ENCODE measurements at places on chromosomes 1 and 21.

DNA sequence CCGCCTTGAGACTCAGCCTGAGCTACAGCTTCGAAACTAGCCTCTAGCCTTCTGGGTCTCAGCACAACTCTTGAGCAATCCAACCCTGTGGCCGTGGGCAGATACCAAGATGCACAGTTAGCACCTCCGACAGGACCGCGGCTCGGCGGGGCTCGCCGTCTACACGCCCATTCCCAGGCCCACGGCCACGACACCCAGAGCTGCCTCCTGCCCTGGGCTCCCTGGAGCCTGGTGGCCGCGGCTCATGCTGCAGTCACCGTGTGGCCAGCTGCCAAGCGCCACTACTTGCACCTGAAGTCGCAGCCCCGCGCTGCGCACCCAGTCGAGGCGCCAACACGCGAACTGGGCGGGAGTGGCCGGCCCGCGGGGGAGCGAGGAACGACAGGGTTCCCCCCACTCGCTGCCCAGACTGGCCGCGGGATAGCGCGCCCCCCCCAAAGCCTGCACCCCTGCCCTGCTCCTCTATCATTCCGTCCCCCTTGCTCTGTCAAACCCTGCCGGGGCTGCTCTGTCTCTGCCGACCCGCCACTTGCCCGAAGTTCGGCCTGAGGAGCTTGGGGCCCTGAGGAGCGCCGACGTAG, 729 bp upstream of the CDCA8 start:
- no peak for DNase-seq

DNA sequence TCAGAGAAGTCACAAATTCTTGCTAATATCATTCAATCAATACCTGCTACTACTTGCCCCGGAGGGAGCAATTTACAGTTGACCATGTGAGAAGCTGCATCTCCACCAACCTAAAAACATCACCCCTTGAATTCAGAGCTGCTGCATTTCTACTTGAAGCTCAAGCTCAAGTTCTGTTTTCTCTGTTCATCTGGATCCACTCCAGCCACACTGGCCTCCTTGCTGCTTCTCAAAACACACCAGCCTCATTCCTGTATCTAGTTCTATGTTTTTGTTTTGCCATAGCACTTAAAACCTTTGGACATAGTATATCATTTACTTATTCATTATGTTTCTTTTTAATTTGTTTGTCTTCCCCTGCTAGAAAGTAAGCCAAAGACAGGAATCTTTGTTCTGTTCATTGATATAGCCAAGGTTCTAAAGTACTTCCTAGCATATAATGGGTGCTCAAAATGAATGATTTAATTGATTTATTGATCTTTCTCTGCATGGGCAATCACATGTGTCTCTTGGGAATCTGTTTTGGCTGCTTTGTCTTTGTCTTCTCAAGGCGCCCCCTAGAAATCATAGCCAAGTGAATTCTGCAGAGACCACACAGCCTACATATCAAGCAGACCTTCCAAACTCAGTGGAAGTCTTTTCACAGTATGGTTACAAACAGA, 23.6 kb downstream of the SYF2 start:
- DNase-seq, result no peak

DNA sequence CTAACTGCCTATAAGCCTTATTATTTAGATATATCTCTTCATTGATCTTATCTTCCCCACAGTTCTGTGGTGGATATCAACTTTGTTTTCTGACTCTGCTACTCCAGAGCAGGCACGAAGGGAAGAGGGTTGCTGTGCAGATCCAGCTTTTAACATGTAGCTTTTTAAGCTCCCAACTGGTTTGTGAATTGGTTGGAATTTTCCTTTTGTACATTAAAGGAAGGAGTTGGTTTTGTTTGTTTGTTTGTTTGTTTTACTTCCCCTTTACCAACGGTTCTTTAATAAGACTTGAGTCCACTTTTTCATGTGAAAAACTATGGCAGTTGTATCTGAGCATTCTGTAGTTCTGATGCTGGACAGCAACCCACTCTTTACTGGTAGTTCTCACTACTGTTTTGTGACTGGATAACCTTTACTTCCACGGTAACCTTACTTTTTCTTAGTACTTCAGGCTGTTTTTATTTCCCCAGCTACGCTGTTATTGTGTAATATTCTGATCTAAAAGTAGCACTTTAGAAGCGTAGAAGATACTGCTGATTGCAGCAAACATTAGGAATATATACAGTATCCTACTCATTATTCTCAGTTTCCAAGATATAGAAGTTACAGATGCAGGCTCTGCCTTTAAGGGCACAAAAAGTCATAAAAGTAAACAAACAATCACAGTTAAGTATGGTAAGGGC, 1.6 kb downstream of the GNPAT start:
- DNase-seq, result no peak

DNA sequence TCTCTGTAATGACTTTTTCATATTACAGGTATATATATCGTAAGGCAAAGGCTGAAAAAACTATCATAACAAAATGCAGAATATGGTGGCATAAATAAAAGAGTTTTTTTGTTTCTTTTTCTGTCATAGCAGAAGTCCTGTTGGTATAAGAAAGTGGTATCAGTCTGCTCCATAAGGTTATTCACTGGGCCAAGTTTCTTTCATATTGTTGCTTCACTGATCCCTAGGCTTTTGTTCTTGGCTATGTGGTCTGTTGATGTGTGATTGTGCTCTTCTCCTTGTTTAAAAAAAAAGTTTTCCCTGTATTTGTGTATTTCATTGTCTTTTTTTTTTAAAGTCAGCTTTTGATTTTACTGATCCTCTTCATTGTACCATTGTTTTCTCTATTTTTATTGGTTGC, 26.0 kb downstream of the PTBP2 start:
- no peak for DNase-seq

DNA sequence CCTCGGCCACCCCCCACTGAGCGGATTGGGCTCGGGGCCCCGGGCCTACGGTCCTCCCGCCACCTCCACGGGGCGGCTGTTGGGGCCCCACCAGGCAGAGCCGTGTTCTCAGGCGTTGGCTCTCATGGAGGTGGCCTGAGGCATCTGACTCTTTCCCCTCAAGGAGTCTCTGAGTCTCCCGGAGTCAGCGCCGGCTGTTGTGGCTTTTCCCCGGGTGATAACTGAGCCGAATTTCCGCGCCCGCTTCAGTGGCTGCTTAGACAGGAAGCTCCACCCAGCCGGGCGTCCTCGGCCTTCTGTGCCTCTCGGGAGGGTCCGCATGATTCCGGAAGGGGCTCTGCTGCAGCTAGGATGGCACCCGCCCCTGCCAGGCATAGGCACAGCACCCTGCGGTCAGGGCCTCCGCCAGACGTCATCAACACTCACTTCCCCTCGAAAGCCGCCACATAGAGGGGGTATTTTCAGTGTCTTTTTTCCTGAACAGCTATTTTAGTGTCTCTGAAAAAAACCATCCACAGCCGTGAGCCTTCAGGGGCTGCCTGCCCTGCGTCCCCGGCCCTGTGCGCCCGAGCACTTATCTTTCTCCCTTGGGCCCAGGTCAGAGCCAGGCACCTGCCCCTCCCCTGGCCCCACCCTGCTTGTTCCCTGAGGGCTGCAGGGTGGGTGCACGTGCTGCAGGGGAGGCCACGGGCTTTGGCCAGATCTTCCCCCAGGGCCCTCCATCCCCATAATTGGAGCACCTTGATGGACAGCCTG, 72.9 kb downstream of the SKI start:
- DNase-seq, result no peak

DNA sequence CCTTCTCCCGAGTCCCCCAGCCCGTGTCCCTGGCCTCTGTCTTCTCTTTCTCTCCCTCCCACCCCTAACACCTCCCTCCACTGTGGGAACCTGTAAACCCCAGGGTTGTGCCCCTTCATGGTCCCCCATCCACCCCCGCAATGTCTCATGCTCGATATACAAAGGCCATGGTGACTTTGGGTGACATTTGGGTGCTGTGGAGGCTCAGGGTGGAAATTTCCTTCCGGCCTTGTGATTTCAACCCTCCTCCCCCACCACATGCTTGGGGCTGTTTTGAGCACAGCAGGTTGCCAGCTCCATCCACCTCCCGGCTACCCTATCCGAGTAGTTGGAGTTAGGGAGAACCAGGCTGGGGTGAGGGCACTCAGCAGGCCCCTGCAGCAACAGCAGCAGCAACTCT, 25.7 kb upstream of the VPS13D start:
- no peak for DNase-seq

GRCh38 chr1:204507317-204508105, 8.7 kb upstream of the MDM4 start:
- peak; percentile 69 for DNase-seq

GRCh38 chr1:183032122-183032921, 9.1 kb downstream of the LAMC1 start:
- DNase-seq, result no peak

DNA sequence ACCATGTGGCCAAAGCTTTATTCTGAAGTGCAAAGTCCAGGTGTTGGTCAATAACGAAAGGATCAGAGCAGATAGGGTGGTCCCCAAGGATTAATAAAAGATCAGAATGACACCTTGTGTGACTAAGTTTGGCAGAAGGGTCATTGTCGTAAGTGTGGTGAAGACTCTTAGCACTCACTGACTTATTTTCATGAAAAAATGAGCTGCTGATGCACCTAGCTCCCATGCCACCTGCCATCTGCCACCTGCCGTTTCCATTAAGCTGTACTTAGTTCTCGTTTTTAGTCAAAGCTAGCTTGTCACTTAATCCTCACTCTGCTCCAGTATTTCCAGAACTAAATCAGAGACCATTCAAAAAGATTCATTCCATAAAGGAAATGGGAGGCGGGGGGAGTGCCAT, 112.6 kb downstream of the SEC16B start:
- DNase-seq, result no peak

- no peak for DNase-seq
These were observed 12.8 kb downstream of the PEAR1 start for GRCh38 chr1:156906206-156906906.

DNA sequence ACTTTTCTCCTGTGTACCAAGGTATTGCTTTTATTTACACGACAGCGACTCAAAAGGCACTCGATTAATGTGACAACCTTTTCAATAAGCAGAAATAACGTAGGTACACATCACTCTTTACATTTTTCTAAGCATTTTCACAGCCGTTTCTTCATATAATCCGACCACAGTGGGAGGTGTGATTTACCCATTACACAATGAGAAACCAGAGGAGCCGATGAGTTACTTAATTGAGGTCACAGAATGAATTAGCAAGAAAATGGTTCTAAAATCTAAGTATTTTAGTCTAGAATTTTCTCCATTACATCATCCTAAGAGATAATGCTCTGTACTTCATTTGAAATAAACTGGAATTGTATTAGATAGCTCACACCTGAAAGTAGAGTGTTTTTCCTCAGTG, 71.5 kb downstream of the UMODL1 start:
- no peak for DNase-seq

DNA sequence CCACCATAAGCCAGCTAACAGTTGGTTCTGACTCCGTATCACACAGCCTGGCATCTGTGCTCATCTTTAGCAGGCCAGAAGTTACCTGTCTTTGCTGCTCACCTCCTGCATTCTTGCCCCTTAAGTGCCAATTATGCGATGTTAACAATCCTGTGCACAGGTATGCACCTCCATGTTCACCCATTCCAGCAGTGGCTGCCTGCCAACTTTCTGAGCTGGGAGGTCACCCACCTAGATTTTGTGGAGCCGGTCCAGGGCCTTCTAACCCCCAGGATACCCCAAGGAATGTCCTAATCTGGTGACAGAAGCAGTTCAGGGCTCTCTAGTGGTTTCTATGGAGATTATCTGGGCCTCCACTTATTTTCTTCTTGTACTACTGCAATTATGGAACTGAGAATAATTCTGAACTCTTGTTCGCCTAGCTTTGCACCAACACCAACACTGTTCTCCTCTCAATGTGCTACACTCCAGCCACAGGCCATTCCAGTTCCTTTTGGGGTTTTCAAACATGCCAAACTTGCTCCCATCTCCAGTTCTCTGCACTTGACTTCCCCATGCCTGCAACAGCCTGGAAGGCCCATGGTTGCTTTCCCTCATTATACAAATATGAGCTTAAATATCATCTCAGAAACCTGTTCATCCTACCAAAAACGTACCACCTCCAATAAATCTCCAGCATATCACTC, 9.0 kb downstream of the BCAR3 start:
- DNase-seq, result no peak

GRCh38 chr1:18817316-18817715, 42.1 kb downstream of the TAS1R2 start:
- no peak for DNase-seq

DNA sequence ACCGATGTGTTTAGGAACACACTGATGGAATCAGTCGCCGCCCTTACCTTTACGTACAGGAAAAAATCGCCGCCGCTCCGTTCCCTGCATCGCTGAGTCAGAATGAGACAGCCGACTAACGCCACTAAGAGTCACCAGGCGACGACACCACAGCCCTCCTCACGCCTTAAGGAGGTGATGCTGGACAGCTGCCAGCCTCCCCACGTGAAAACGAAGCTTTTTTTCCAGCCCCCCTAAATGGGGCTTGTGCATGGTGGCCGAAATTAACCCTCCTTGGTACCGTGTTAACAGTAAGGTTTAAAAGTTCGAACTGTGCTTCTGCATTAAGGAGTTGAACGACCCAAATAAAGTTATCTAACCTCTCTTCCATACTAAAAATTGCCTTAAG, 511 bp downstream of the DNTTIP2 start:
- DNase-seq, result no peak

DNA sequence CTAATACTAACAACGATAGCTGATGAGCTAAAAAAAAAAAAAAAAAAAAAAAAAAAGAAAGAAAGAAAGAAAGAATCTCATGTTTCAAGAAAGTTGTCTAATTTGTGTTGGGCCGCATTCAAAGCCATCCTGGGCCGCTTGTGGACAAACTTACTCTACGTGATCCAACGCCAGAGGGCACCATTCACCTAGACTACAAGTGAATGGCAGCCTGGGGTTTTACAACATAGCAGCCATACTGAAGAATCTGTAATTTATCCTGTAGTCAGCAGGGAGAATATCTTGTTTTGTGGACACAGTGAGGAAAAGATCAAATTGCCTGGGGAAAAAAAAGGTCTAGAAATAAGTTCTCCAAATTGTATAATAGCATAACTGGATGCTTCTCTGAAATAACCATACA, 47.0 kb downstream of the CYP2J2 start:
- DNase-seq, result peak; percentile 76

GRCh38 chr1:12230549-12231275, 882 bp downstream of the VPS13D start:
- no peak for DNase-seq

- DNase-seq, result no peak
These were observed 608 bp upstream of the MX2 start for GRCh38 chr21:41361053-41361785.

Measured in NCI-H446 (cell line).